HEK293T (cell line): ENCODE measurements at places on chromosomes 4 and X.

GRCh38 chr4:68576272-68577125 lies at the start of gene UGT2B17:
UGT2B17 (minus strand) TSS chr4:68576322; CDS start chr4:68568484, 7,838 bp downstream.
- no peak for DNase-seq

GRCh38 chr4:3308691-3309090 lies 15.9 kb downstream of the RGS12 start:
- DNase-seq: no peak

DNA sequence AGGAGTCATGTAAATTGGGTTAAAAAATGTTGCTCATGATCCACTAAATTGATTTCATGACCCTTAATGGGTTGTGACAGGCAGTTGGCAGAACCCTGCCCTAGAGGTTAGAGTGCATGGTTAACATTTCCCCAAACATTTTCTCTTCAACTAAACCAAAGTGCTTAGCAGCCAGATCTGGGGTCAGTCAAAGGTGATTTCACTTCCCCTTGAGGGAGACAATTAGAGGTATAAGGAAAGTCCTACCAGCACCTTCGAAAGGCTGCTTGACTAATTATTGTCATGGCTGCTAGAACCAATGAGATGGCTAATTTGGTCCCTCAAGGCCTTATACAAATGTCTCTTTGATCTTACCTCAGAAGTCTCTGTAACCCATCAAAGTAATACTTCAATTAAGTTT lies 30.9 kb upstream of the INTS6L start:
- no peak for DNase-seq

GRCh38 chr4:101284546-101284945 lies 62.8 kb downstream of the PPP3CA start:
- no peak for DNase-seq

DNA sequence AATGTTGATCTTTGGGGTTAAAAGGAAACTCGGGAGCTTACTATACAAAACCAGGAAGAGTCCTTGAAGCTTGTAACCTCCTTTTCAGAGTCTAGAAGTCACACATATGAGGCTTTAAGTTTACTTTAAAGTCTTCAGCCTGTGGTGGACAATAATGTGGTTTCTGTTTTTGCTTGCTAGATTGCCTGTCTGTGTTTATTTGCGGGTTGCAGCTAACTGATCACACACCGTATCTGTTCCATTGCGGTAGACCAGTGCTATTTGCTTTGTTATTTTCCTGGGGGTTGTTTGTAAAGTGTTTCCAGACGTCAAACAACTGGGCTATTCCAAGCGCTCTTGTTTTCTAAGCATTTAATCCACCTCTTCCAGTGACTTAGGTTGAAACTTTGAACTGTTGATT lies 143.0 kb upstream of the GYPA start:
- DNase-seq: no peak

DNA sequence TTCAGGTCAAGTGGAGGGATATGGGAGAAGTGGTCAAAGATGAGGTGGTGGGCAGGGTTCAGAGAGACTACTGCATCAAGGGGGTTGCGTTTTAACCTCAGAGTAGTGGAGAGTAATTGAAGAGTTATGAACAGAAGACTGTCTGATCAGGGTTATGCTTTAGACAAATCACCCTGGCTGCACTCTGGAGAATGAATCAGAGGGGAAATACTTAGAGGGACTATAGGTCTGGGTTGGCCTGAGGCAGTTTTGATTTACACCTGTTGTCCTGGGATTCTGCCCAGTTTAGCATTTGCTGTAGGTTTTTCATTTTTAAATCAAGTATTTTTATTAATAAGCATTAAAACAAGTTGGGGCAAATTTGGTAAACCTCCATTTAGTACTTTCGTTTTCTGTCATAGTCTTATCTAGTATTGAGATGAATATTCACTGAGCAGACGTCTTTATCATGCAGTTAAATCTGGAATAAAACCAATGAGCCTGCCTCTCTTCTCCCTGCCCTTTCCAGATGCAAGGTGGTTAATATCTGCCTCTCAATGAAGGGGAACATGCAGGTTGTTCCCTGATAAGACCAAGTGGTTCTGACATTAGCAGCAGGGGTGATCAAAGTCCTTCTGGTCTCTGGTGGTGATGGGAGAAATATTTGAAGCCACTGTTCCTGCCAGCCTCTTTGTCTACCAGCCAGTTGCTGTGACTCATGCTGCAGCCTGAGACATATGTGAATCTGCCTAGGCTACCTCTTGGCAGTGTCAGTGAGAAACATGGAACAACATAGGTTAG lies 116.0 kb upstream of the RPS6KA3 start:
- no peak for DNase-seq

DNA sequence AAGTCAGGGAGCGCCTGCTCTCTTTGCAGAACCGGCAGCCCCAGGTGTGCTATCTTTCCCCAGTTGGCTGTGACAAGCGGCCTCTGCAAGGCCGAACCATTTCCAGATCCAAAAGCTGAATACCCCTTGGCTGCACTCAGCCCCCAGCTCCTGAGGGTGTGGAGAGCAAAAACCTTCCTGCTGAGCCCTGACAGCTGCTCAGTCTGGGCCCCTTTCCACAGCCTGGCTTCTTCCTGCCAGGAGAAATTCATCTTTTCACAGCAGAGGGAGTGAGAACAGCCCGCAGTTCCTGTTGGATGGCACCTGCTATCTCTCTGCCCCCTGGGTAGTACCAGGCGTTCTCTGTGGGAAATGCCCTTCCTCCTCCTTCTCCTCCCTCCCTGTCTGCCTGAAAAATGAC lies 78.4 kb downstream of the DRD5 start:
- DNase-seq: no peak
